Renal cortex interstitium (tissue), 15 donors: ENCODE measurements at places on chromosomes 12 and 14. TPM values are rescaled to one million over a fixed set of nuclear protein-coding genes. Genes with fewer than 3 reads are reported as not detected.

Gene TESPA1
- 0.32 TPM for polyA plus RNA-seq

Gene ORAI1
- polyA plus RNA-seq: 15.1 TPM

Gene CEP83
- 27.1 TPM for polyA plus RNA-seq

GRCh38 chr12:55499231-55499630, 7.1 kb downstream of the OR6C68 start:
- no peak for DNase-seq

GRCh38 chr14:78028471-78028870, 141.7 kb upstream of the NRXN3 start:
- no peak for DNase-seq

GRCh38 chr14:52902971-52903619, 47.8 kb downstream of the FERMT2 start:
- no peak for DNase-seq

DNA sequence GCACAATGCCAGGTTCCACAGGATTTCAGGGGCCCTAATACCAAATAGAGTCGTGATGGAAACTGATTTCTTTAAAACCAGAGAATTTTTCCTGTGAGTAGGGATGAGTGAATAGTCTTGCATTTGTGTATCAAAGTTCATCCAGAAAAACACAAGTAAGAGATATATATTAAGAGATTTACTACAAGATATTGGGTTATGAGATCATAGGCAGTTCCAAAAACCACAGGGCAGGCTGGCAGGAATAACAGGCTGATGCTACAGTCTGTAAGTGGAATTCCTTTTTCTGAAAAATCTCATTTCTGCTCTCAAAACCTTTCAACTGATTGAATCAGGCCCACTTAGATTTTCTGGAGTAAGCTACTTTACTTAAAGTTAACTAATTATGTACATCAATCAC, 1756.2 kb upstream of the SEL1L start:
- DNase-seq: no peak

DNA sequence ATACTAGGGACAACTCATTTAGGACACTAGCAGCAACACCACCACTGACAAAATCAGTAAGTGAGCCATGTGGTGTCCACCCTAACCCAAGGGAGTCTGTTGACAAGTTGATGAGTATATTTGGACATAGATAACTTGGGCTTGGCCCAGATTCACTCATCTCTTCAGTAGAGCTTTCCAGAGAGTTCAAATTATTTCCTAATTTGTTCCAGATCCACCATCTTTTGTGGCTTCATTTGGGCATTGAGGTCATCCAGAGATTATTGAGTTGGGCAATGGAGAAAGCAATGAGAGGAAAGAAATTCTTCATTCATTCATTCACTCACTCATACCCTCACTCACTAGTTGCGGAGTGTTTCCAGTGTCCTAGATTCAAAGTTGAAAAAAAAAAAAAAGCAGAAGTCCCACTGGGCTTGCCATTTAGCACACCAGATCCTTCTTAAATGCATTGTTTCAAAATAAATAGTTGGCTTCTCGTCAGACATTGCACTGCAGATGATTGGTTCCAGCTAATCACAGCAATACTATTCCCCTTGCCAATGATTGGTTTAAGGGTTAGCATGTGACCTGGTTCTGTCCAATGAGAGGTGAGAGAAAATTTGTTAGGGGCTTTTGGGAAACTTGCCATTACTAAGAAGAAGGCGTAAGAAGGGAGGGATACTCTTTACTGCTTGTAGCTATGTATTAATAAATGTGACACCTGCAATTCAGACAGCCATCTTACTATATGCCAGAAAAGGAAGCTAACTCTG, 31.8 kb upstream of the WSCD2 start:
- no peak for DNase-seq
